Renal cortex interstitium (tissue), 15 donors: ENCODE measurements at places on chromosomes 2 and 18.

DNA sequence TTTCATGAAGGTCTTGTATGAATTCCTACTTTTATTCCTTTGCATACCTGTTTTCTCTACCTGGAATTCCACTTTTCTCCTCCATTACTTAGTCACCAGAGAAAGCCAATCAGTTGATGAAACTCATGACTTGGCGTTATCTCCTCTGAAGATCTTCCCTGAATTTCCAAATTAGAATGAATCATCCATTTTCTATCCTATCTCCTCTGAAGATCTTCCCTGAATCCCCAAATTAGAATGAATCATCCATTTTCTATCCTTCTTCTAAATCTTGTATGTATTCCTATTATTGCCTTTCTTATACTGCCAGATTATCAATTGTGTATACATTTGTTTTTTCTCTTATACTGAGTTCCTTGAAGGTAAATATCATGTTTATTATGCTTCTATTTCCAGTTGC is 440.4 kb downstream of the CCDC85A start:
- DNase-seq: no peak

DNA sequence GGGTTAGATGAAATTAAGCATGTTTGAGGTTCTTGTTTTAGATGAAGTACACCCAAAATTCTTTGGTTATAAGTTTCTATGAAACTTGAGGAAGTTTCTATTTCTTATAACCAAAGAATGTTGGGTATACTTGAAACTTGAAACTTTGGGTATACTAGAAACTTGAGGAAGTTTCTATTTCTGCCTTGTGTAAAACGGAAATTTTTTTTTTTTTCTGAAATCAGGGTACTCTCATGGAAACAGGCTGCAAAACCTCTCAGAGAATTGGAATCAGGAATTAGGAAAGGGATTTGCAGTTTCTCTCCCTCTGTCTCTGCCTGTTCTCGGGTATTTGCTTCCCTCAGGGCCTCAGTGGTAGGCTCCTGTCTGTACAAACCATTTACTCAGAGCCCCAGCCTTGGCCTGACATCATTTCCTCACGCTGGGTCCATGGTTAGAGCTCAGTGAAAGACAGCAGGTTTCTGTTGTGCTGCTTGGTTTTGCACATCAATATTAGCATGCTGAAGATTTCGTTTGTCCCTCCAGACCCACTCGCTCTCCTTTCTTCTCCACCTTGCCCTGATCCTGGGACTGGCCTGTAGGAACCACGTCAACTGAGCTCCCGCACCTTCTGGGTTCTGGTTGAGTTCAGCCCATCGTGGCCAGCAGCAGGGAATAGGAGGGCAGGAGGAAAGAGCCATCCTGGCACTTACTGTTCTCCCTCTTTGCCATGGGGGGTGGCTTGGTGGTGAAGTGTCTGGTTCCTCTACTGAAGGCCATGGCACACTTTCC is 106.4 kb downstream of the POLR1A start:
- DNase-seq: no peak

DNA sequence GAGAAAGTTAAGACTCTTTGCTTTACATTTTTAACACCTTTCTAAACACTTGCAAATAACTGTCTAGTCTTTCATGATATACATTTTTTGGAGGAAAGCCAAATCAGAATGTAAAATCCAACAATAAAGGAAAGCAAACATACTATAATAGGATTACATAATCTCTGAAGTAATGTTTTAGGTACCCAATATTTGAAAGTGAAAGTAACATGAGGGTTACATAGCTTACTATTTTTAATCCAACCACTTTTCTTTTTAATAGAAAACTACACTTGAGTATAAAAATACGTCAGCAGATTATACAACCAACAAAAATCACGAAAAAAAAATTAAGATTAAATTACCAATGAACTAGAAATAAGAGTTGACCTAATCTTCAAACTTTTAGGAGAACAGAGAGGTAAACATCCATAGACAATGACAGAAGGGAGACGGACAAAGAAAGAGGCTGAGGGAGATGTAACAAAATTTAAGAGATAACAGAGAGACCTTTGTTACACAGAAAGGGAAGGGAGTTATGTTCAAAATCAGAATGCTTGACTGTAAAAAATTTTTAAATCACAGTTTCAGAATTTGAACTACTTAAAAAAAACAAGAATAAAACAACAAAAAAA is 150.0 kb downstream of the IKZF2 start:
- DNase-seq: no peak

- no peak for DNase-seq
Measured at GRCh38 chr2:95276244-95276887, 2.1 kb downstream of the PROM2 start.

DNA sequence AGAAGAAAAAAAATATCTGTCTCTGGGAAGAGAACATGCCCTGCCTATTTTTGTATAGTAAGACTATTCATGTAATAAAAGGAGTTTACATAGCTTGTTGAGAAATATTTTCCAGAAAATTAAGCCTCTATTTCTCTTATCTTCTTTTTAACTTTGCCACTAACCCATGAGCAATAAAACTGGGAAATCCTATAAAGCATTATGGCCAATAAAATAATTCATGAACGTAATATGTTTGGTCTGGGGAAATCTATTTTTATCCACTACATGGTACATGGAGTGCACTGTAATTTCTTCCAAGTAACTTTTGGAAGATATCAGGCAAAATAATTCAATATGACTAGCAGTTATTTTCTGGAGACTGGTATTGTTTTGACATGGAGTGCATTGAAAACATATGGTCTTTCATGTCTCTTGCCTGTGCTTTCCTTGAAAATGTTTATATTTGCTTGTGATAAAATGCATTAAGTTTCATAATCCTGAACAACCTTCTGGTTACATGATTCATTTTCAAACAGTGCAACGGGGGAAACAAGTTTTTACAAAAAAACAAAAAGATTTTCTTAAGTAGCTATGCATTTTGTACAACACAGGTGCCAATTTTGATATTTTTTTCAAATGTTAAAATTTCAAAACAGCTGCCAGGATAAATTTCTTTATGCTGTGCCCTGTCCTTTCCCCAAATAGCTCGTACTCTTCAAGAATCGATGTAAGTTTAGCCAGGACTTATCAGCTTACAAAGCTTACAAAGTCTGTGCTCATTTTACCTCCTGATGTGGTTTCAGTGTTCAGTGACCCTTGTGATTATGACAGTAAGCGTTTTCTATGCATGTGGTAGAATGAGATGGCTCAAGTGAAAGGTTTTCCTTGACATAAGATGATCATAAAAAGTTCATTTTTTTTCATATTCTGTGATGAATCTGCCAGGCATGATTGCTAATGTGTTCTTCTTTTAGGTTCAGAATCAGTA is 194.5 kb downstream of the UBE2E3 start:
- DNase-seq: no peak

DNA sequence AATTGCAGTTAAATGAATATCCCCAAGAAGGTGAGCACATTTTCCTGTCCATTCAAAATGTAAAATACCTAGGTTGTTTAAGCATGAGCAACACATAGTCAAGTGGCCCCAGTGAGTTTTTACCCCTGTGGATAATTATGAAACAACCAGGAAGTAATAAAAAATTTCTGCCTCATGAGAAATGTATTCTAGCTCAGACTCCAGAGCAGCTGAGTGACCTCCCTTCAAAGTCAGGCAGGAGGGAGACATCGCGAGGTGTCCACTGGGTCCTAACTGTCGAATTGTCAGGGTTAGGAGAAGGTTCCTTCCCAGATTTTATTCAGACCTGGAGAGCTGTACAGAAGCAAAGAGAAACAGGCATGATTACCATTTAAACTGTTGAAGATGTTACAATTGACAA is 416.6 kb upstream of the SMIM21 start:
- DNase-seq: no peak

DNA sequence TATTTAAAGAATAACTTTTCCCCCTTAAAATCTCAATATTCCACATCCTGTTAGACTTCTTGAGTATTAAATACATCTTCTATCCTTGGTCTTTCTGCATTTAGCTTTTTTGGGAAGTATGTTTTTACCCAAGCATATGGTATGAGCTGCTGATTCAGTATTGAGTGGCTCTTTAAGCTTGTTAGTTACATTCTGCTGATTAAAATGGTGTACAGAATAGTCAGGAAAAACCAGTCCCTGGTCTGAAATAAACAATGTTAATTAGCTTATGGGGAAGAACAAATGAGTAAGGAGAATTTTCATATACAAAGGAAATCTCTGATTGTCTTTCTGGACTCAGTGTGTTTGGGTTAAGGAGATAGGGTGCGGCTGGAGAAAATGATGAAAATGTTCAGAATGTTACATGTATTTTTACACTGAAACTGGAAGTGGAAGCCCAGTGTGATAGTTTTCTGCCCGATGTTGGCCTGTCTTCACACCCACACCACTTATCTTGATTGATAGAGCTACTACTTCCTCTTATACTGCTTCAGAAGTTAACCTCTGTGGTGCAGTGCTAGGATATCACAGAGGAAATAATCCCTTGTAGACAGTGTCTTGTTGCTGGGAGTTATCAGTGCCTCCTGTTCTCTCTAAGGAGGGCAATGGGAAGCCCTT is 84.0 kb downstream of the MSH2 start:
- no peak for DNase-seq

DNA sequence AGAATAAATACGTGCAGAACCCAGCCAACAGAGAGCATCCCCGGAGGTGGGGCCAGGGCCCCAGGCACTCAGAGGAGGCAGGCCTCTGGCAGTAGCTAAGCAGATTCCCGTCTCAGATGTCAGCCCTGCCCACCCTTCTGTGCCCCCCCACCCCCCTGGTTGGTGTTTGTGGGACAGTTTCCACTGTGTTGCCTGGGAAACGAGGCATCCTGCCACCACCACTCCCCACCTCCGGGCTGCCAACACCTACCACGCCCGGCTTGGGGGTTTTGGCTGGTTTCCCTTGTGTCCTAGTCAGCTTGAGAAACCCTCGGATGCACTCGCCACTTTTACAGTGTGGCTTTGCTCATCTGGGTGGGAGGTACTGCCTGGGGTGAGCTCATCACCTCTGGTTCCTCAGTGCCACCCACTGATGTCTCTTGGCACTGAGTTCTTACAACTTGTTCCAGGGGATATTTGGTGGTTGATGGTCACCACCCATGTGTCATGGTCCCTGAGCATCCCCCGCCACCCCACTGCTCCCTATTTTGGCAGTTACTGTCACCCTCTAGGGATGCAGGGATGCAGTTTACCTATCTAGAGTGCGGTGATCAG is 72.4 kb upstream of the YWHAQ start:
- DNase-seq: no peak

DNA sequence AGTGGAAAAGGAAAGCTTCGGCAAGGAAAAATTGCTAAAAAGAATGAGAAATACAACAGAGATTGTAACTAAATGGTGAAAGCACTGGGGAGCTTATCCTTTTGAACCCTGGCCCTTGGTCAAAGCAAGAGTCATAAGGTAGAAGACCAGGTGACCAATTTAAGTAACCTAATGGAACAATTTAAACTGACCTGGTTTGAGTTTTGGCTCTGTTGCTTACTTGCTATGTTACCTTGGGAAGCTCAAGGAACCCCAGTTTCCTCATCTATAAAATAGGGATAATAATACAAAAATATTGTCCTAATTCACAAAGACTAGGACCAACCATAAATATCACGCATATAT is 48.6 kb downstream of the NHEJ1 start:
- no peak for DNase-seq
